ENCODE measurements at places on chromosomes 5 and 9. TPM values are rescaled to one million over a fixed set of nuclear protein-coding genes. Genes with fewer than 3 reads are reported as not detected.

The DIRAS2 gene
- total RNA-seq: 4.4 TPM

The CLTB gene
- total RNA-seq: 40.9 TPM

The ARSK gene
- 8.2 TPM for total RNA-seq

The ARHGEF28 gene
- total RNA-seq: 63.9 TPM

The AIF1L gene
- total RNA-seq: 214 TPM

The ERP44 gene
- 15.8 TPM for total RNA-seq

The MSMP gene
- not detected for total RNA-seq

The OBP2B gene
- not detected for total RNA-seq

The STOML2 gene
- 108 TPM for total RNA-seq

The PRRX2 gene
- 2.1 TPM for total RNA-seq

The SRD5A1 gene
- 13.3 TPM for total RNA-seq

The CD14 gene
- total RNA-seq: 81.6 TPM

The ZNF354C gene
- 13.1 TPM for total RNA-seq

The BNC2 gene
- total RNA-seq: 15.7 TPM

The UAP1L1 gene
- 11.2 TPM for total RNA-seq

The NAIF1 gene
- total RNA-seq: 13.6 TPM

The LRRC70 gene
- total RNA-seq: 12.3 TPM

The CARTPT gene
- 0.23 TPM for total RNA-seq

The PTGES gene
- total RNA-seq: 9.1 TPM

The GNA14 gene
- total RNA-seq: 21.1 TPM

The OR1J2 gene
- total RNA-seq: not detected

The CER1 gene
- 1.1 TPM for total RNA-seq

The BTNL3 gene
- not detected for total RNA-seq

The MAST4 gene
- total RNA-seq: 40.1 TPM

Data from metanephros (tissue), 2 donors.